ENCODE measurements at places on chromosomes 1 and 21. TPM values are rescaled to one million over a fixed set of nuclear protein-coding genes. Genes with fewer than 3 reads are reported as not detected.

DNA sequence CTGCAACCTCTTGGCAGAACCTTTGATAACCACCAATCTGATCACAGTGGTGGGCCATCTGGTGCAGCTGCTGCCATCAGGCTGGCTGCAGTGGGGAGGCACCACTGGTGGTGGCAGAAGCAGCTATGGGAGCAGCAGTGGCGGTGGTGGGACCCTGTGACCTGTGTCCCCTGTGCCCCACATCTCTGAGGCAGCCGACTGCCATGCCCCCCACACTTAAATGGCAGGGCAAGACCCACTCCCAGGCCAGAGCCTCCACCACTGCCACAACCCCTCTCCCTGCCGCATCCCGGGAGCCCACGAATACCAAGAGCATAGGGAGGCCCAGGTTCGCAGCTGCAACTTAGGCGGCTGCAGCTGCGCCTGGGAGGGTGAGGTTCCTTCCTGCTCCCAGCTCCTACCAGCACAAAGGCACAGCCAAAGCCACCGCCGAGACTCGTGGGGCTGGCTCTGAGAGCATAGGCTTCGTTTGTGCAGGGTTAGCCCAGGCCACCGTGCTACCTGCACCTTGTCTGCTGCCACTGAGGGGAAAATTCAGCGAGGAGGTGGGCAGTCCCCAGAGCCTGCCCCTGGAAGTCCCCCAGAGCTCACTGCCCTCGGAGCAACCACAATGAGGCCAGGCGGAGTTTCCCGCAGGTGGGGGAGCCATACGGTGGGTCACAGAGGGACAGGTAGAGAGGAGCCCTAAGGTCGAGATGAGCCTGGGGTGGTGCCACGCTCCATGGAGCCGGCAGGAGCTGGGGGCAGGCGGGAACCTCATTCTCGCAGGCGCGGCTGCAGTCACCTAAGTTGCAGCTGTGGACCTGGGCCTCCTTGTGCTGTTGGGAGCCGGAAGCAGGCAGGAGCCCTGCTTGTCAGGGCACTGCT, 518.7 kb downstream of the RWDD3 start:
- no peak for DNase-seq

Gene EDARADD
- total RNA-seq = not detected

- peak; percentile 23 for DNase-seq
Measured at GRCh38 chr1:7658099-7658498, 113.0 kb upstream of the VAMP3 start.

GRCh38 chr21:41295721-41296254, 20.8 kb upstream of the FAM3B start:
- DNase-seq = no peak
